ENCODE measurements at places on chromosomes 6 and 20. TPM values are rescaled to one million over a fixed set of nuclear protein-coding genes. Genes with fewer than 3 reads are reported as not detected.
A peak's percentile ranks its signal among the peaks of the same experiment; 100 is the strongest.

DNA sequence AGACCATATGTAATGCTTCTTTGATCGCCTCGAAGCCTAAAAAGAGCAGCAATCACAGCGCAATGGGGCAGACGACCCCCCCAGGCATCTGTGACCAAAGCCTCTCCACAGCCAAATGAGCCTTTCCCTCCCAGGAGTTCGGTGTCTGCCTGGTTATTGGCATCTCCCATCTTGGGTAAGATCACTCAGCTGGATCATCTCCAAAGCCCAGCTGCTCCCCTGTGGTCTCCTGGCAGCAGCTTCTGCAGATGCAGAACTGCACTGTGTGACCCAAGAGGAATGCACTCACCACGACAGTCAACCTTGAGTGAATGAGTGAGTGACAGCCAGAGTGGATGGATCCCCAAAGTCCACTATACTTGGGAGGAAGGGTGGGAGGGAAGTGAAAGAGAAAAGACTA, 44.8 kb upstream of the IYD start:
- no peaks in the 10 kb centered on the region for H3K27me3 ChIP-seq
- DNase-seq = no peak
- no peak overlapping the region for H3K4me3 ChIP-seq

- no peak overlapping the region for H3K4me3 ChIP-seq
- H3K27ac ChIP-seq = no peak overlapping the region
- peaks cover 5% of the 10 kb centered on the region for H3K36me3 ChIP-seq
- H3K27me3 ChIP-seq = no peaks in the 10 kb centered on the region
Measured at GRCh38 chr6:106555767-106556166, 73.5 kb downstream of the RTN4IP1 start.

DNA sequence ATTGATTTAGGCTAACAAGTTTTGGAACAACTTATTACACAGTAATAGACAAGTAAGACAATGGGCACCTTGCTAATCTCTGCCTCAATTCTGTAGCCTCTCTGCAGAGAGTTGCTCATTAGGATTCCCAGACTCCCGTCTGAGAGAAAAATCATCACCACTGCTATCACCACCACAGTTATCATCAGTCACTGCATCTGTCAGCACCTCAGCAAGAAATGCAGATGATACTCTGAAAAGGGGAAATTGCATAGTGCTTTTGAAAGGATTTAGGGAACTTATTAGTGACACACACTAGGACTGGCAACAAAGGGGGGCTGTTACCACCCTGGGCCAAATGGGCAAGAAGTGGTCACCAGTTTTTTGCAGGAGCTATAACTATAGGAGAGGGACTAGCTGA, 39.9 kb downstream of the FOXA2 start:
- no peak for DNase-seq
- no peaks in the 10 kb centered on the region for H3K4me1 ChIP-seq
- no peak overlapping the region for H3K4me3 ChIP-seq

Gene ERGIC3
- total RNA-seq = 233 TPM

Gene BCAS4
- 2.7 TPM for total RNA-seq

- peaks cover 8% of the 10 kb centered on the region for H3K4me1 ChIP-seq
- H3K27ac ChIP-seq = peak overlapping the region; percentile 98
- no peaks in the 10 kb centered on the region for H3K36me3 ChIP-seq
- H3K27me3 ChIP-seq = no peaks in the 10 kb centered on the region
- peak overlapping the region; percentile 73 for H3K4me3 ChIP-seq
Measured at GRCh38 chr20:59939879-59940128, 301 bp downstream of the PPP1R3D start.

Gene ZBP1
- 2.7 TPM for total RNA-seq

DNA sequence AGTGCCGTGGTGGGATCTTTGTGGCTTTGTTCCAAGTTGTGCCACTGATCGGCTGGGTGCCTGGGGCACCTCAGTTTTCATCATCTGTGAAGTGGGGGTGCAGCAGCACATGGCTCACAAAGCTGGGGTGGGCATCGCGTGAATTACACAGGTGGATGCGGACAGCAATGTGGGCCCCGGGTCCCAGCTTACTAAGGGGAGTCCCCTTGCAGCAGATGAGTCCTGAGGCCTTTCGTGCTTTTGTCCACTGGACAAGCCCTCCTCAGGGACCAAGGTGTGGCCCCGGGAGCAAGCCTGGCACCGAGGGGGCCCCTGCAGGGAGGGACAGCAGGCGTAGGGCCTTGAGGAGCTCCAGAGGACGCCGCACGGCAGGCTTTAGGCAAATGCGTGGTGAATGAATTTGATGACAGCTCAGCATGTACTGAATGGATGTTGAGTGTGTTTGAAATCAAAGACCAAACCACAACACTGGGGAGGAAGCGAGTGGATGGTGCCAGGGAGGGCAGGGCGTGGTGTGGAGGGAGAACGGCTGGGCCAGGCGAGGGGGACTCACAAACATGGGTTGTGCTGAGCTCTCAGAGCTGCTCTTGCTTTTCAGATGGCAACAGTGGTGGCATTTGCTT, 53.2 kb downstream of the IRF4 start:
- no peaks in the 10 kb centered on the region for H3K36me3 ChIP-seq
- H3K4me3 ChIP-seq = no peak overlapping the region
- no peak for DNase-seq
- H3K4me1 ChIP-seq = no peaks in the 10 kb centered on the region

- no peak for DNase-seq
- H3K27ac ChIP-seq = no peak overlapping the region
- no peak overlapping the region for H3K4me3 ChIP-seq
Measured at GRCh38 chr6:110548110-110548847, 71.9 kb upstream of the SLC22A16 start.

DNA sequence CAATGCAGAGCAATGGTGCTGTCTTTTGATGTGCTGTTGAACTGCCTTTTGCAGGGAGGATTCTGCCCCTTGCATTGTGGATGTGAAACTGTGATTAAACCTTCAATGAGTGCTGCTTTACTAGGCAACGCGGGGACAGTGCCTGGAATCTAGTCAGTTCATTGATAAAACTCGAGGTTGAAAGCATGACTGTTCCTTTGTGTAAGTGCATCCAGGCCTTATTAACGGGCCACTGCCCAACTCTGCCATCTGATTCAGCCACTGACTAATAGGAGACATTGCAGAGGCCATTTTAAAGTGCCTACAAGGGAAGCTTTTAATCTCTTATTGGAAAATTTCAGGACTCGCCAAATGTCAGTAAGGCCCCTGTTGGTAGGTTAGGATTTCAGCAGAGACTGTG, 49.3 kb downstream of the SLC35F1 start:
- H3K4me3 ChIP-seq = no peak overlapping the region
- H3K36me3 ChIP-seq = no peaks in the 10 kb centered on the region
- no peak for DNase-seq
- no peaks in the 10 kb centered on the region for H3K27me3 ChIP-seq

DNA sequence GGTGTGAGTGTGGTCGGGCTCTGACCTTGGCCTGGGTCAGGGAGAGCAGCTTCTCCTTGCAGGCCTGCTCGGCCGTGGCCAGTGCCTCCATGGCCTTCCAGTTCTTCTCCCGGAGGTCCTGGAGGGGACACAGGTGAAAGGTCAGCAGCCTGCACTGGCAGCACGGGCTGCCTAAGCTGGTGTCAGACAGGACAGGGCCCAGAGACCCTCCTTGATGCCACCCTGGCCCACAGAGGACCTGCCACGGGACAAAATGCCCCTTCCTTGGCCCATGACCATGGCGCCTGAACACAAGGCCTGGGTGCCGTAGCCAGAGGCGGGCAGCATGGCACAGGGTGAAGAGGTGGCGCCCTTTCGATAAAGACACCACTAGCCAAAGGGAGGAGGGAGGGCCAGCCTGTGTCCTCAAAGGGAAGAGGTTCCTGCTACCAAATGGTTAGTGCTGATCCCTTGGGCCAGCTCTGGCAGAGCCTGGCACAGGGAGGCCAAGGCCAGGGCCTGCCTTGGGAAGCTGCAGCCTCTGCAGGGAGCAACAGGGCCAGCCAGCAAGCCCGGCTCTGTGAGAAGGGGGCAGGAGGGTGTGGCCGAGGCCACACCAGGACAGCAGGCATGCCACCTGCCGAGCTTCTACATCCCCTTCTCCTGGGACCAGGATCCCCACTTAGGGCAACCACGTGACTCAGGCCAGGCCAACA, 54.8 kb downstream of the DSTN start:
- H3K4me1 ChIP-seq = peaks cover 7% of the 10 kb centered on the region
- H3K27me3 ChIP-seq = no peaks in the 10 kb centered on the region
- H3K27ac ChIP-seq = no peak overlapping the region

Gene FNDC11
- total RNA-seq = 0.35 TPM

DNA sequence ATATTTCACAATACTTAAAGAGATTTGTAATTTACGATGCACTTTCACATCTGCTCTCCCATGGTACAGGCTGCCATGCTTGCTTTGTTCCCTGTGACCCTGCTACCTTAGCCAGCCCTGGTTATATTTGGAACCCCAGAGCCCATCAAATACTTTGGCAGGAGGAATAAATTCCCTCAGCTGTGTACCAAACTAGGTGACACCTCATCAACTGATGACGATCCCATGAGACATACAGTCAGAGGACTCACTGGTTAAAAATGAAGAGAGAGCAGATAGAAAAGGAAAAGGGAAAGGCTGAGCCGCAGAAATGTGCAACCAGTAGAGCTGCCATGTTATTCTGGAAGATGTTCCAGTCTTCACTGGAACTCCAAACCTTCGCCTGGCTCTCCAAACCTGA, 120.0 kb downstream of the SIM1 start:
- no peak overlapping the region for H3K4me3 ChIP-seq
- no peaks in the 10 kb centered on the region for H3K36me3 ChIP-seq
- no peaks in the 10 kb centered on the region for H3K4me1 ChIP-seq
- H3K27ac ChIP-seq = no peak overlapping the region
- H3K27me3 ChIP-seq = no peaks in the 10 kb centered on the region

DNA sequence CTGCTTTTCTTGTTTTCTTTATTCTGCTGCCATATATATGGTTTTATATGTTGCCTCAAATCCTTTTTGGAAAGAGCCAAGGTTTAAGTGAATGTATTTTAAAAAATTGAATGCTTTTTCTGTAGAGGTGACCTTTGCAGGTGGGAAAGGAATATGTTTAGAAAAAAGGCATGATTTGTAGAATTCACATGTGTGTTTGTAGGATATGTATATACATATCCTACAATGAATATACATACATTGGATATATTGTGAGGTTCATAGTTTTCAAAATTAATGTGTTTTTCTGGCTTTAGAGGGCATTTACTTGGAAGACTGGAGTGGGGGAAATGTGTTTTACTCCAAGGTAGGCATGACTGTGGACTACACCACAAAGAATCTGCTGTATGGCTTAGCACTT, 4.0 kb upstream of the EYA2 start:
- no peaks in the 10 kb centered on the region for H3K27me3 ChIP-seq
- H3K4me1 ChIP-seq = no peaks in the 10 kb centered on the region
- H3K36me3 ChIP-seq = no peaks in the 10 kb centered on the region
- H3K4me3 ChIP-seq = no peak overlapping the region
- DNase-seq = no peak

DNA sequence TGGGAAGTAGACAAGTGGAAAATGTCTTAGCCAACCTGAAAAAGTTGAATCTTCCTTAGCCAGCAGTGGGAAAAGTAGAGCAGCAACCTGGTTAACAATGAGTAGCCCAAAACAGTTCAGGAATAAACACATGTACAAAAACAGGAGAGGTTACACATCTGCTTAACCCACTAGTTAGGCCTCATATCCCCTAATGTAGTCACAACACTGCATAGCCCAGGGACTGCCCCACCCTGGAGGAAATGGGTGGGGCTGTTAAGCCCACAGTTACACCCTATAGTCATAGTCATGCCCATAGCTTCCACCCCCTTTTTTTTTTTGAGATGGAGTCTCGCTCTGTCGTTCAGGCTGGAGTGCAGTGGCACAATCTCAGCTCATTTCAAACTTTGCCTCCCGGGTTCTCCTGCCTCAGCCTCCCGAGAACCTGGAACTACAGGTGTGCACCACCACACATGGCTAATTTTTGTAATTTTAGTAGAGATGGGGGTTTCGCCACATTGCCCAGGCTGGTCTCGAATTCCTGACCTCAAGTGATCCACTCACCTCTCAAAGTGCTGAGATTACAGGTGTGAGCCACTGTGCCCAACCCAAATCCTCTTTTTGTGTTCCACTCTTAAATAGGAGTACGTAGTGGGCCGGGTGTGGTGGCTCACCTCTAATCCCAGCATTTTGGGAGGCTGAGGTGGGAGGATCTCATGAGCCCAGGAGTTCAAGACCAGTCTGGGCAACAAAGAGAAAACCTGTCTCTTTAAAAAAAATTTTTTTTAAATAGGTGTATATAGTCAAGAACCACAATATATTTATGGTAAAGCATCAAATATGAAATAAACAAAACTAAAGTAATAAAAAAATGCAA, 24.5 kb downstream of the ILRUN start:
- no peaks in the 10 kb centered on the region for H3K36me3 ChIP-seq
- no peaks in the 10 kb centered on the region for H3K27me3 ChIP-seq
- H3K4me3 ChIP-seq = no peak overlapping the region
- peak; percentile 65 for DNase-seq
- H3K4me1 ChIP-seq = peaks cover 9% of the 10 kb centered on the region

- no peak overlapping the region for H3K4me3 ChIP-seq
- H3K27ac ChIP-seq = no peak overlapping the region
- H3K36me3 ChIP-seq = no peaks in the 10 kb centered on the region
- no peaks in the 10 kb centered on the region for H3K4me1 ChIP-seq
Measured at GRCh38 chr20:963795-964194, 38.3 kb downstream of the RSPO4 start.

Data from colonic mucosa (tissue), 4 donors.